ENCODE measurements at places on chromosomes 12 and 14. TPM values are rescaled to one million over a fixed set of nuclear protein-coding genes. Genes with fewer than 3 reads are reported as not detected.

YAF2 gene
- polyA plus RNA-seq = 18.7 TPM

MAP4K5 gene
- 59.1 TPM for polyA plus RNA-seq

LBHD2 gene
- polyA plus RNA-seq = not detected

ADAMTS20 gene
- polyA plus RNA-seq = 0.24 TPM

DNA sequence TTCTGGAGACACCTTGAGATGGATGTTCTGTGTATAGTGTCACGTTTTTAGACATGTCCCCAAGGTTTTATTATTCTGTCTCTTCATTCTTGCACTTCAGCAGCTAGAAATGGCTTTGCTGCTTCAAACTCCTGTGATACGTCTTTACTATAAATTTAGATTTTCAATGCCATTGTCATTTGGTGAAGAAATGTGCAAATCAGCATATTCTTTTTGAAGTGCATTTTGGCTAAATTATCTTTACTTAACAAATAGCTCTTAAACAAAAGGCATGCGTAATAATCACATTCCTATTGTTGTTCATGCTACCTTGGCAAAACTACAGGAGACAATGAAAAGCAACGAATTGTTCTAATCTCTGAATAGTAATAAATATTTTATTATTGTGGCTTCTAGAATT is 502.9 kb upstream of the SYT1 start:
- no peaks in the 10 kb centered on the region for H3K27me3 ChIP-seq
- H3K27ac ChIP-seq = no peak overlapping the region
- no peaks in the 10 kb centered on the region for H3K36me3 ChIP-seq
- H3K4me1 ChIP-seq = no peaks in the 10 kb centered on the region
- no peak for DNase-seq

DNA sequence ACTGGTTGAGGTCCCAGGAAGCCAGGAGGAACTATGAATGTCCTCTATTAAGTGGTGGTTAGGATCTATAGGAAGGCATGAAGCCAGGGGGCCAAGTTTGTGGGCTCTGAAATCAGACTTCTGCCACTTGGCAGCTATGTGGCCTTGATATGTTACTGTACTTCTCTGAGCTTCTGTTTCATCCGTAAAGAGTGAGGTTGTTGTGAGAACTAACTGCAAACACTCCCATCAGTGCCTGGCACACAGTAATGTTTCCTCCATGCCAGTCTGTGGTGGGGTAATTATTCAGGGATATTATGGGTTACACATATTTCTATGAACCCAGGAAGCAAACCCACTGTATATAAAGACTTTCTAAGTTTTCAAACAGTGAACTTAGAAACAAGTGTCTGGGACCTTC is 57.4 kb downstream of the PLXNC1 start:
- H3K27ac ChIP-seq = peak overlapping the region; percentile 89
- no peak for DNase-seq
- H3K4me3 ChIP-seq = no peak overlapping the region
- H3K27me3 ChIP-seq = no peaks in the 10 kb centered on the region

DNA sequence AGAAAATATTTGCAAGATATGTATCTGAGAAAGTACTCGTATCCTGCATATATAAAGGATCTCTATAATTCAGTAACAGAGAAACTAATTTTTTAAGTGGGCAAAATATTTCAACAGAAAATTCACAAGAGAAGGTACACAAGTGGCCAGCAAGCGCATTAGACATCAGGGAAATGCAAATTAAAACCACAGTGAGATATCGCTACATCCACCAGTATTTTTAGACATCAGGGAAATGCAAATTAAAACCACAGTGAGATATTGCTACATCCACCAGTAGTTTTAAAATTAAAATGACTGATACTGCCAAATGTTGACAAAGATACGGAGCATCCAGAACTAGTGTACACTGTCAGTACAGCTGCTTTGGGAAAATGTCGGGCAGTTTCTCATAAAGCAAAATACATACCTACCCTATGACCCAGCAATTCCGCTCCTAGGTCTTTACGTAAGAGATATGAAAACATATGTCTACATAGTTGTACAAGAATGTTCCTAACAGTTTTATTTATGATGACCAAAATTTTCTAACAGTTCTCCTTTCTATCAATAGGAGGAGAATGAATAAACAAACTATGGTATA is 2.8 kb upstream of the KCNK13 start:
- H3K4me3 ChIP-seq = no peak overlapping the region
- peaks cover 36% of the 10 kb centered on the region for H3K4me1 ChIP-seq

- H3K36me3 ChIP-seq = no peaks in the 10 kb centered on the region
- peak overlapping the region; percentile 96 for H3K27ac ChIP-seq
- H3K4me3 ChIP-seq = peak overlapping the region; percentile 82
These were observed 564 bp downstream of the ATXN3 start for GRCh38 chr14:92105893-92106142.

GRCh38 chr12:124622331-124622730 is 54.9 kb upstream of the NCOR2 start:
- no peaks in the 10 kb centered on the region for H3K27me3 ChIP-seq
- no peak for DNase-seq
- H3K27ac ChIP-seq = no peak overlapping the region
- H3K4me1 ChIP-seq = peaks cover 53% of the 10 kb centered on the region
- no peak overlapping the region for H3K4me3 ChIP-seq
- H3K36me3 ChIP-seq = no peaks in the 10 kb centered on the region
